ENCODE measurements at places on chromosomes 12 and 14. TPM values are rescaled to one million over a fixed set of nuclear protein-coding genes. Genes with fewer than 3 reads are reported as not detected.

Gene KCNA5
- total RNA-seq: 9.2 TPM

Gene TMEM132C
- total RNA-seq: 25.0 TPM

Gene SMAGP
- total RNA-seq: 17.6 TPM

Gene AICDA
- 0.10 TPM for total RNA-seq

Gene RNASE4
- total RNA-seq: 10.8 TPM

Gene KRT73
- total RNA-seq: not detected

Gene TMEM132D
- 13.4 TPM for total RNA-seq

DNA sequence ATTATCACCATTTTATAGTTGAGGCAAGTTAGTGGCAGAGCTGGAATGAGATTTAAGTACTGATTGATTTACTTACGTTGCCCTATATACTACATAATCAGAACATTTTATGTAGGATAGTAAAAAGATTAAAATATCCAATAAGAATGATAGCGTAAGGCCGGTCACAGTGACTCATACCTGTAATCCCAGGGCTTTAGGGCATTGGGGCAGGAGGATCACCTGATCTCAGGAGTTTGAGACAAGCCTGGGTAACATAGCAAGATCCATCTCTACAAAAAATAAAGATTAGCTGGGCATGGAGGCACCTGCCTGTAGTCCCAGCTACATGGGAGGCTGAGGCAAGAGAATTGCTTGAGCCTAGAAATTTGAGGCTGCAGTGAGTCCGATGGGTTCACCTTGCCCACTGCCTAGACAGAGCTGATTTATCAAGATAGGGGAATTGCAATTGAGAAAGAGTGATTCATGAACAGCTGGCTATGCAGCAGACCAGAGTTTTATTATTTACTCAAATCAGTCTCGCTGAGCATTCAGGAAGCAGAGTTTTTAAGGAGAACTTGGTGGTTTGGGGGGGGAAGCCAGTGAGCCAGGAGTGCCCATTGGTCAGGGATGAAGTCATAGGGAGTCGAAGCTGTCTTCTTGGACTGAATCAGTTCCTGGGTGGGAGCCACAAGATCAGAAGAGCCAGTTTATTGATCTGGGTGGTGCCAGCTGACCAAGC lies 24.7 kb upstream of the SGPP1 start:
- no peak for DNase-seq

DNA sequence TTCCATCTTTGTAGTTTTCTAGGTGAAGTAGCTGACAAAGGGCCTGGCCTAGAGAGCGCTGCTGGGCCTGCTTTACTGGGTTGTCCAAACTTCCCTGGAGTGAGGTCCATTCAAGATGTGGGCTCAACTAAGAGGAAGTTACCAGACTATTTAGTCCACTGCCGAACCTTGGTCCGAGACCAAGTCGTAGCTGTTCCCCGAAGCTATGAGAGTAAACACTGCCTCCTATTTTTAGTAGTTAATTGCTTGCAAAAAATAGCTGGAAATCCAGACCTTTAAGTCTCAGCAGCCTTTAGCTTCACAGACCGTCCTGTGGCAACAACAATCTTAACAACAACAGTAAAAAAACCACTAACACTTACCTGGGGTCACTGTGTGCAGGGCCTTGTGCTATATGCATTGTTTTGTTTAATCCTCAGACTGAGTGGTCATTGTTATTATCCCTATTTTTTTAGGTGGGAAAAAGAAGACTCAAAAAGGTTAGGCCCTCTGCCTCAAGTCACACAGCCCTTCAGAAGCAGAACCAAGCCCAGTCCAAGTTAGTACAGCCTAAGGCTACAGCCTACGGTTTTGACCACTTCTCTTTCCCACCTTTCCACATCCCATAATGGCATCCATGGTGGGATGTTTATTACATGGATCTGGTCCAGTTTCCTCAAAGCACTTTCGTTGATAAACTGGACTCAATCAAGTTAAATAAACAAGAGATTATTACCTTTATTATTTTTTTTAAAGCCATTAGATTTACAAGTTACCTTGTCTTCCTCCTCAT lies 30.6 kb downstream of the SOCS2 start:
- DNase-seq: no peak

- no peak for DNase-seq
Measured at GRCh38 chr12:75648856-75649255, 137.4 kb upstream of the KRR1 start.

DNA sequence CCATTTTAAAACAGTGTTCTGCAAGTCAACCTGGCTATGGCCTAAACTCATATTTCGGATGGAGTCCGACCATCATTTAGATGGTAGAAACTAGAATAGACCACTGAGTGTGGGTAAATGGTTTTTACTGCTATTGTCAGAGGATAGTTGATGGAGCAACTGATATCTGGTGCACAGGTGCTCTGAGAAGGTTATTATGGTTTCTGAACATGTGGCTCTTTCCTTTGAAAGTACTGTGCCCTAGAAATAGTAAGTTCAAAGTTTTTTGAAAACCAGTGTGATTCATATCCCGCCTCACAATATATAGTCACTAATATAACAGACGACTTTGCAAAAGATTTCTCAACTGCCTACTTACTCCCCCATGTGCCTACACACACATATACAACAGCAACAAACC lies 64.4 kb upstream of the BTG1 start:
- no peak for DNase-seq

DNA sequence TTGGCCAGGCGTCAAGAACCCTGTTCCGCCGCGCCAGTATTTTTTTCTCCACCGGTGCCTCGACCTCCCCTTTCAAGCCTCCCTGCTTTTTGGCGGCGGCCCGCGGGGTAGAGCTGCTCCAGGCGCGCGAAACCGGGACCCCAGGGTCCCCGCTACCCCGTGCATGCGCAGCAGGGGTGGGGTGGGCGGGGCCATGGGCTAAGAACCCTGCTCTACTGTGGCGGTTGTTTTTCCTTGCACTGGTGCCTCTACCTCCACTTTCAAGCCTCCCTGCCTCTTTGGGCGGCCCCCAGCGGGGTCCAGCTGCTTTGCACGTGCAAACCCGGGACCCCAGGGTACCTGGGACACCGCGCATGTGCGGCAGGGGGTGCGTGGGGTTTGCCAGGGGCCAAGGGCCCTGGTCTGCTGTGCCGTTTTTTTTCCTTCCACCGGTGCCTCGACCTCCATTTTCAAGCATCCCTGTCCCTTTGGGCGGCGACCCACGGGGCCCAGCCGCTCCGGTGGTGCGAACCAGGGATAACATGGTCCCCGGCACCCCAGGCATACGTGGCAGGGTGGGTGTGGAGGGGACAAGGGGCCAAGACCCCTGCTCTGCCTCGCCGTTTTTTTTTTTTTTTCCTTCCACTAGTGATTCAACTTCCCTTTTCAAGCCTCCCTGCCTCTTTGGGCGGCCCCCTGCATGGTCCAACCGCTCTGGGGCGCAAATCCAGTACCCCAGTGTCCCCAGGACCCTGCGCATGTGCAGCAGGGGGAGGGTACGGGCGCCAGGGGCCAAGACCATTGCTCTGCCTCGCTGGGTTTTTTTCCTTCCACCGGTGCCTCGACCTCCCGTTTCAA lies 326.8 kb downstream of the ALG10 start:
- DNase-seq: no peak

DNA sequence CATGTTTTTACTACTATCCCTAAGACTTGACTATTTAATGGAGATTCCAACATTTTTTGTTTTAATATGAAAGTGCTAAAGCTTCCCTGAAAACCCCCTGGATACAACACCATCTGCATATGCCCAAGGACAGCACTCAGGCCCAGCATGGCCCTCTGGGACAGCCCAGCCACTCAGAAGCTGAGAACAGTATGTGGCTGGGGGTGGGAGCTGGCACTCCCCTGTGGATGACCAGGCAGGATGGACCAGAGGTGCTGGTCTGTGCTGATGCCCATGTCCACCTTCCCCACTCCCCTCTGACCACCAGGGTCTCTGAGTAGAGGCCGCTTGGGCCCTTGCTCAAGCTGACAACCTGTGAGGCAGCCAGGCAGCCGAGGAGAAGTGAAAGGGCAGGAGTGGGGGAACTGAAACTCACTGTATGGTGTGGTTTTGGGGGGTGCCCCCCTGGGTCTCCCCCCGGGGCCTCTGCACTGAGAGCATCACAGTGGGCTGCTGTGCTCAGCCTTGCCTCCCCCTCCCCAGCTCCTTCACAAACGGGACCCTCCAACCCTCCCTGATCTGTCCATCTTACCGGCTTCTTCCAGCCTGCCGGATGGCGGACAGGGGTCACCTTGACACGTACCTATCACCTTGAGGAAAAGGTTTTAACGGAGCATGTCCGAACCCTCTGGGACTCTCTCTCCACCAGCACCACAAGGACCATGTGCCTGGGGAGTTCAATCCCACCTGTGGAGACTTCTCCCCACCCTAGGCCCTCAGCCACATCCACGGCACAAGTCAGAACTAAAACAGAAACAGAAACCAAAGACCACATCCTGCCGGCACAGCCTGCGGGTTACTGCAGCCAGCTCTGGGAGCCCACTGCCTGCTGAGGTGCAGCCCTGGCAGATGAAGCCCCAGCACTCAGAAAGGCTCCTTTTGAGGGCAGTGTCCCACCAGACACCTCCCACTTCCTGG lies at the start of gene TMEM229B:
TMEM229B (minus strand) TSS at position 785 of the 957 bp plus-strand sequence. CDS start 14,798 bp downstream, outside the sequence.
- no peak for DNase-seq

DNA sequence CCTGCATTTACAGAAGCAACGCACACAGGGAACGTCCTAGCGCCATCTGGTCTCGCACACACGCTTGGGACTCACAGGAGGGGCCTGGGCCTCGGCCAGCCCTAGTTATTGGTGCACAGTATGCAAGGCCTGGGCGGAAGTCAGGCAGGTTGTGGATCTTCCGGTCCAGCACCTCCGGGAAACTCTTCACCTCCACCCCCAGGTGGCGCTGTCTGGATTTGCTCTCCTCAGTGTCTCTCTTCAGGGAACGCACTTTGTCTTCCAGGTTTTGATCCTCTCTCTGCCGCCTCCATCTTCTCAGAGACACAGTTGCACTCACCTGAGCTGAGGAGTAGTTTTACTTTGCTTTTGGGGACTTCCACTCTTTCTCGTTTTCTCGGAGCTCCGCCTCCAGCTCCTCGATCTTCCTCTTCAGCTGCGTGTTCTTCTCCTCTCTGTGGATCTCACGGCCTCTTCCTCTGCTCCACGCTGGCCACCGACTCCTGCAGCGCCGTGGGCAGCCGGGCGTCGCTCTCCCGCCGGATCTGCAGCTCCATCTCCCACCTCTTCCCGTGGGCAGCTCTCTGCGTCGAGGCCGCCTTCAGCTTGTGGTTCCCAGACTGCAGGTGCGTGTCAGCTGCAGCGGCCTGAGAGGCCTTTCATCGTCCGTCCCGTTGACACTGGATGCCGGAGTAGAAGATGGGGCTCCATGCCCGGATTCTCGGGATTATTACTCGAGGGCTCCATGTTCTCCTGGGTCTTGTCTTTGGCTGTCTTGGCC lies 933.8 kb downstream of the TMEM121 start:
- no peak for DNase-seq

DNA sequence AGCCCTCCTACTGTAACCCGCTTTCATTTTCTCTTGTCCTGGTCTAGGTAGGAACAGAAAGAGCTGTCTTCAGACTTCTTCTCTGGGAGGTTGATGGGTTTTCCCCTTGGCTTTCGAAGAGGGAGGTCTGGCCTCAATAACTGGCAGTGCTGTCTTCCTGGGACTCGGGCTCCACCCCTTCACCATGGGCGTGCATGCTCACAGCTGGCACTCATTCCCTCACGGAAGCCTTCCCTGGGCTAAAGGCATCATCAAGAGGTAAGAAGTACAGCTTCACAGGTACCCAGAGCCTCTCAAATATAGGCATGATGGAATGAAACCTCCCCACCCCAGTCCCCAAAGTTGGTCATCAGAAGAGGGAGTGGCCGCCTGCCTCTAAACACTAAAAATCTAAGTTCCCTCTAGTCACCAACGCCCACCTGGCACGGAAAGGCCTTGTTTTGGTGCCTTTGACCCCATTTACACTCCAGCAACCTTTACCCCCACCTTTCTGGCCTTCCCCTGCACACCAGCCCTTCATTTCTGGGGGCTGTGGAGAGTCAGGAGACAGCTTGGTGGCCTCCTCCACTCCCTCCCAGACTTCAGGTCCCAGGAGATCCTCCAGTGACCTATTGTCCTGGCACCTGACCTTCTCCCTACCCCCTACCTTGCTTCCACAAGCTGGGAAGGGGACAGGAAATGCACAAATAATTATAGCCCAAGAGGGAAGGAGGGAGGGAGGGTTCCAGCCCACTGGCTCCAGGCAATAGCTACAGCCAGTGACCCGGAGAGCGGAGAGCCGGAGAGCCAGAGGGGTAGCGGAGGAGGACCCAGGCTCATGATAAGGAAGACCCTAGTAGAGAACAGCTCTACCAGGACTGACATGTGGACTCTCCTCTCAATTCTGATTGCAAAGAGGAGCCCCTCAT lies 2.8 kb downstream of the RAPGEF3 start:
- no peak for DNase-seq

- DNase-seq: no peak
Measured at GRCh38 chr14:30958555-30959407, 66.7 kb upstream of the AP4S1 start.

GRCh38 chr12:32489070-32489469 lies 89.7 kb downstream of the FGD4 start:
- DNase-seq: no peak

- no peak for DNase-seq
Measured at GRCh38 chr12:131818821-131819585, 9.2 kb upstream of the MMP17 start.

DNA sequence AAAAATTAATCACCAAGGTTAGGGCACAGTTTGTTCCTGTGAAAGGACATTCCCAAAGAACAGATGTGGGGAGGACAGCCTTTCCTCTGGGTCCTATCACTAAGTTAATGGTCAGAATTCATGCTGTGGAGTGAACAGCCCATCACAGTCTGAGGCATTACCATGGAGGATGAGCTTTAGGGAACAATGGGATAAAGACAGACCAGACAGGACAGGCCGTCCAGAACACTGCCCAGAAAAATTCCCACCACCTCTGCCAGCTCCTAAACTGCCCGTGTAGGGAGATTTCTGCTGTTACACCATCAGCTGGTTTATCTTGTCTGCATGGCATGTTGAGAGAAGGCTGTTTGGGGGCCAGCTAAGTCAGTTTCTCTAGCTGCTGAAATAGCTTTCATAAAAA lies 49.6 kb upstream of the IFNG-AS1 start:
- no peak for DNase-seq

GRCh38 chr14:58638231-58639197 lies 752 bp downstream of the DACT1 start:
- DNase-seq: peak; percentile 26

GRCh38 chr14:34721129-34721528 lies 6.7 kb upstream of the CFL2 start:
- DNase-seq: no peak

- no peak for DNase-seq
Measured at GRCh38 chr12:8553088-8553627, 12.5 kb upstream of the CLEC4E start.

- peak; percentile 76 for DNase-seq
Measured at GRCh38 chr12:116366456-116366776, 88.9 kb upstream of the MED13L start.

GRCh38 chr12:103956509-103957027 lies 9.1 kb upstream of the TDG start:
- no peak for DNase-seq

DNA sequence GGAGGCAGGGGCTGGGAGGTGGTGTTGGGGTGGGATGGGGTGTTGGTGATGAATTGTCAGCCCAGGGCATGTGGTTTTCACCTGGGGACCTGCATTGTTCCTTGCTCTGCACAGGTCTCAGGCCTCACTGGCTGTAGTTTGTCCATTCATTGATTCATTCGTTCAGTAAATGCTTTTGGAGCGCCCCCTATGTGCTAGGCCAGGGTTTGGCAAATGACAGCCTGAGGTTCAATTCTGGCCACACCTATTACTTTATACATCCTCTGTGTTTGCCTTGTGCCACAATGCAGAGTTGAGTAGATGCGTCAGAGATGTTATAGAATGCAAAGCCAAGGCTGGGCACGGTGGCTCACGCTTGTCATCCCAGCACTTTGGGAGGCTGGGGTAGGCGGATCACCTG lies 4.7 kb downstream of the ADCK1 start:
- no peak for DNase-seq

Data from spinal cord (tissue), 10 donors.